ENCODE measurements at places on chromosomes 3 and 15.

GRCh38 chr3:44506961-44507360 lies 29.5 kb upstream of the ZNF445 start:
- no peak for DNase-seq

- no peak for DNase-seq
Observed at GRCh38 chr3:154430014-154430413, at the start of gene GPR149. Gene GPR149 (minus strand): TSS chr3:154430190. CDS start chr3:154429615, 575 bp downstream.

DNA sequence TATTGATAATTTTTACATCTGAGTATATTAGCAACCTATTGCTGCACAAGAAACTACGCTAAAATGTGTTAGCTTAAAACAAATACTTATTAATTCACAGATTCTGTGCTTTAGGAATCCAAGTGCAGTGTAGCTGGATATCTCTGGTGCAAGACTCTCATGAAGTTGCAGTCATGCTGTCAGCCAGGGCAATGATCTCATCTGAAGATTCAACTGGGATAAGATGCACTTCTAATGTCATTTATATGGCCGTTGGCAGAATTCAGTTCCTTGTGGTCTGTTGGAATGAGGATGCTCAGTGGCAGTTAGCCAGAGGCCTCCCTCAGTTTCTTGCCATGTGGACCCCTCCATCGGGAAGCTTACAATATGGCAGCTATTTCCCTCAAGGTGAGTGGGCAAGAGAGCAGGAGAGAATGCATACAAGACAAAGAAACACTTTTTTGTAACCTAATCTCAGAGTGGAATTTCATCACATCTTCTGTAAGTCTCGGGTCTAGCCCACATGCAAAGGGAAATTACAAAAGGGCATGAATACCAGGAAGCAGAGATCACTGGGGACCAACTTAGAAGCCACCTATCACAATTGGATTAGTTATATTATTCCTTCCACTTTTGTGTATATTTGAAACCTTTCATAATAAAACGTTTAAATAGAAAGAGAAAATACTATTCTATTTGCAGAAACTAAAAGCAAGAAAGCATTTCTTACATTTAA lies 61.6 kb downstream of the DPH6 start:
- no peak for DNase-seq

GRCh38 chr15:69127306-69127705 lies 33.1 kb upstream of the GLCE start:
- DNase-seq, result no peak

DNA sequence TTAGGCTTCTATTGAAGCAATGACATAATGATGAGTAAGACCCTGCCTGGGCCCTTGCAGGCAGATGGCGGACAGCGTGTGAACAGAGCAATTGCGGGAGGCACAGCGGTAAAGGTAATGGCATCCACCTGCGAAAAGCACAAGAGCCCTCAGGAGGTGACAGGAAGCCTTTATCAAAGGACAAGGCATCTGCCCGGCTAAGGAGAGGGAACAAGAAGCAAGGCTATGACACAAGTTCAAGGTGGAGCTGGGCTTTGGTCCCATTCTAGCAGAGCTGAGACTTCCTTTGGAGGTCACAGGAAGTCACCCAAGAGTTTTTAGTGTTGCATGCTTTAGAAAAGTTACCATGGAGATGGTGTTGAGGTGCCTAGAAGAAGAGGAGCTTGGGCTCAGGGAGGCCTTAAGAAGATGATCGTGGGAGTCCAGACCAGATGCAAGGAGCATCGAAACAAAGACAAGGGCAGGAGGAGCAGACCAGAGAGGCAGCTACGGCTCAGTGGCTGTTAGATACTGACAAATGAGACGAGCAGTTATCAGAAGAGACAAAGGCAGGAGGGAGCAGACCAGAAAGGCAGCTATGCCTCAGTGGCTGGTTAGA lies 34.5 kb downstream of the OSBPL10 start:
- DNase-seq, result no peak

- DNase-seq, result no peak
Observed at GRCh38 chr15:49675041-49675440, 54.2 kb downstream of the DTWD1 start.

All from CD8-positive, alpha-beta T cell (primary cell).